CD4-positive, alpha-beta T cell treated with Interleukin-12 subunit alpha and Interleukin-12 subunit beta, for 1 hour (primary cell): ENCODE measurements at places on chromosomes 13 and 19.

GRCh38 chr13:98039964-98040363 lies 86.5 kb downstream of the IPO5 start:
- no peak for DNase-seq

DNA sequence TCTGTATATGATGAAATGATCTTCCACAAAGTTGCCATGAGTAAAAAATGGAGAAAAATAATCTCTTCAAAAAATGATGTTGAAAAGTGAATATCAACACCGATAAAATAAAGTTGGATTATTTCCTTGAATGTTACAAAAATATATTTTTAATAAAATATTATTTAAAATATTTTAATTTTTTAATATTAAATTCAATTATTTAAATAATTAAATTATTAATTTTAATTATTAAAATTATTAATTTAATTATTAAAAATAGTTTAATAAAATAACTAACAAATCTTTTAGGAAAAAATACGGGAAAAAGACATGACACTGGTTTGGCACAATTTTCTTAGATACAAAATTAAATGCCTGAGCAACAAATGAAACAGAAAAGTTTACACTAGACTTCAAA lies 21.3 kb downstream of the ZNF626 start:
- no peak for DNase-seq

GRCh38 chr19:54653181-54653809 lies 9.5 kb upstream of the LILRB4 start:
- peak; percentile 26 for DNase-seq

GRCh38 chr13:96880419-96880818 lies 113.9 kb downstream of the OXGR1 start:
- no peak for DNase-seq

DNA sequence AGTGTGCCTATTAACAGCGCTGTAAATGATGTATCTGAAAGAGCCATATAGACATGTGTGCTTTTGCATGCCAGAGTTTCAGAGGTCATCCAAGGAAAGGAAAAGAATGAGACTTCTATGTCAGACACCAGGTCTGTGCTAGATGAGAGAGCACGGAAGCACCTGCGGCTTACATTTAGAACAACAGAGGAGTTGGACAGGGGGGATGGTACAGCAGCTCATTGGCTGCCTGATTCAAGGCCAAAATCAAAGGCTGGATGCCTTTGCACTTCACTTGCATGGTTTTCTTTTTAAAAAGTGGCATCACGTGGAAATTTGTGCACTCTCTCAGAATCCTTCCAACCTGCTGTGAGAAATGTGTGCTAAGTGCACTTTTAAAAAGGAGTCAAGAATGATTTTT lies 32.8 kb upstream of the AMER2 start:
- no peak for DNase-seq

DNA sequence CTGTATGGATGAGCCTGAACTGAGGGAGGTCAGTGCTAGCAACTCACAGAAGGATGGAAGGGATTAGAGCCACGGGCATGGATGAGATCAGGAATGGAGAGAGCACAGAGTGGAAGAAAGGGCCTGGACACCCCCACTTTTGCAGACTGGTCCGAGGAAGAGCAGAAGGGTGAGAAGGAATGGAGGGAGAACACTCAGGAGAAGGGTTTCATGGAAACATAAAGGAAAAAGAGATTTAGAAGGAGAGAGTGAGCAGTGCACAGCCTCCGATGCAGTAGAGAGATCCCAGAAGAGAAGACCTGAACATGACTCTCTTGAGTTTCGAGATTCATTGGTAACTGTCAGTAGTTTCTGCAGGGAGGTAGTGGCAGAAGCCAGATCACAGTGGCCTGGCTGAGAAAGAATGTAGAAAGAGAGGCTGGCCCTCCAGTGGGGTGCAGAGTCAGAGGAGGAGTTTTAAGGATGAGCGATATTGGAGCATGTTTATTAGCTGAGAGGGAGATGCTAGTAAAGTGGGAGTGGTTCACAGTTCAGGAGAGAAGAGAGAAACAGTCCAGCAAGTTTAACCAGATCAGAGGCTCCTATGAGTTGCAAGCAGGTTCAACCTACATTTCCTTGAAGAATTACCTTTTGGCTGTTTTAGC lies 108.9 kb downstream of the ZAR1L start:
- DNase-seq = no peak

- DNase-seq = no peak
Observed at GRCh38 chr13:37187105-37187504, 81.6 kb upstream of the CSNK1A1L start.

GRCh38 chr13:26482451-26483197 lies 74.9 kb upstream of the WASF3 start:
- peak; percentile 74 for DNase-seq

GRCh38 chr13:100542826-100543156 lies 45.8 kb downstream of the GGACT start:
- DNase-seq = peak; percentile 43

DNA sequence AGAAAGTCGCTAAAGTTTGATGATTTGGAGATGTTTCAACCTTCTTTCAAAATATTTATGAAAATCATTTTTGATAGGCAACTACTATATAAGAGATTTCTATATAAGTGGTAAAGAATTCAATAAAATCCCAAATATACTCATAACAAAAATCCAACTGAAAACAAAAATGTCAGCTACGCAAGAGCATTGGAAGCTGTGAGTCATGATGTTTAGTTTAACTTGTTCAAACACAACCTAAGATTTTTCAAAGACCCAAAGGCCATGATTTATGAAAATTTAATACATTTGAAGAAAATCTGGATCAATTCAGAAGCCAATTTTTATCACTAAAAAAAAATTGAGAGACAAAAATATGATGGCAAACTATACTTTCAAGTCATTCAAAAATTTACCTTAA lies 226.6 kb downstream of the MZT1 start:
- DNase-seq = no peak

DNA sequence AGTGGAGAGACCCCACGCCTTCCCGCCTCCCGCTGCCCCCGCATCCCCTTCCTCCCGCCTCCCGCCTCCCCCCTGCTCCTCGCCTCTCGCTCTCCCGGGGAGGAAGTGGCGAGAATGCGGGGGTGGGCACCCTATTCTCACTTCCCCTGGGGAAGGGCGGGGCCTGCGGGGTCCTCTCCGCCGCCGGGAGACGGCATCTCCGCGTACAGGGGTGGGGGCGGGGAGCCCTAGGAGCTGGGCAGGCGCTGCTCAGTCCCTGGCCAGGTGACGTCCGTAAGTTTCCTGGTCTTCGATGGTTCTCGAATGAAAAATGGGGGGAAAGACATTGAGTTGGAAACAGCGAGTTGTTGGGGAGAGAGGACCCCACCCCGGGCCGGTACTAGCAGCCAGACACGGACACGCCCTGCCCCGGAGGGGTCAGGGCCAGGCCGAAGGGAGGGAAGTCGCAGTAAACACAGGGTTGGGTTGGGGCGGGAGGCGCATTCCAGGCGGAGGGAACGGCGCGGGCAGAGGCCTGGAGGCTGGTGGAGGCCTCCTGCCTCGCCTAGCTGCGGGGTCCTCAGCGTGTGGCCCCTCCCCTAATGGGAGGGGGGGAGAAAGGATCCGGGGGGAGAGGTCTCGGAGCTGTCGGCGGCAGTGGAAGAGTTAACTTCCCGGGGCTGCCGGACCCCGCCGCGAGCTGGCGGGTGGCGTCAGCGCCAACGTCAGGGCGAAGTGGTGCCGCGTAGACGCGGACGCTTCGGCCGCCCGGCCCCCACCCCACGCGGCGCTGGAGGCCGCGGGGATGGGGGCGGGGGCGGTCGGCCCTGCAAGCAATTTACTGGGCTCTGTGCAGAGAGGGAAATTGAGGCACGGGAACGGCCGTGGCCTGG lies 10.4 kb upstream of the JUND start:
- DNase-seq = peak; percentile 85

DNA sequence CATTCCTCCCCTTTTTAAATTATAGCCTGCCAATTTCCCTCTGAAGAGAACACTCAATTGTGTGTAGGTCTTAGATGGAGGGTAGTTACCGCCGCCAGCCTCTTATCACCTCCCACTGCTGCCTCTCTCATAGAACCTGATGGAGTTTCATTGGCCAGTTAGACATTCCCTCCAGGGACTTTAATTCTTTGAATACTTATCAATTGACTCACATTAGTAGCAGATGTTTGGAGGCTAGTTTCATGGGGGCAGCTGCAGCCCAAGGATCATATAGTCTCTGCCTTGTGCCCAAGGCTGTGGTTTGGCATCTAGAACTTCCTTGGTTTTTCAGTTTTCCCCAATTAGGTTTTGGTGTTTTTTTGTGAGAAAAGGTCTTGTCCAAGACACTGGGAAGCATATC lies 318.9 kb upstream of the HTR2A start:
- no peak for DNase-seq

- DNase-seq = no peak
Observed at GRCh38 chr13:32553720-32554119, 15.1 kb upstream of the N4BP2L2 start.

- no peak for DNase-seq
Observed at GRCh38 chr13:20190481-20191310, 2.0 kb downstream of the GJB2 start.

DNA sequence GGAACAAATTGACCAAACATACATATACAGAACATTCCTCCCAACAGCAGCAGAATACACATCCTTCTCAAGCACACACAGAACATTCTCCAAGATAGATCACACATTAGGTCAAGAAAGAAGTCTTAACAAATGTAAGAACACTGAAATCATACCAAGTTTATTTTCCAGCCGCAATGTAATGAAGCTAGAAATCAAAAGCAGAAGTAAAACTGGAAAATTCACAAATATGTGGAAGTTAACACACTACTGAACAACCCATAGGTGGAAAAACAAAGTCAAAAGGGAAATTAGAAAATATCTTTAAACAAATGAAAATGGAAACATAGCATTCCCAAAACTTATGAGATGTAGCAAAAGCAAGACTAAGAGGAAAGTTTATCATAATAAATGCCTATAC lies 692.6 kb downstream of the DIAPH3 start:
- DNase-seq = no peak

DNA sequence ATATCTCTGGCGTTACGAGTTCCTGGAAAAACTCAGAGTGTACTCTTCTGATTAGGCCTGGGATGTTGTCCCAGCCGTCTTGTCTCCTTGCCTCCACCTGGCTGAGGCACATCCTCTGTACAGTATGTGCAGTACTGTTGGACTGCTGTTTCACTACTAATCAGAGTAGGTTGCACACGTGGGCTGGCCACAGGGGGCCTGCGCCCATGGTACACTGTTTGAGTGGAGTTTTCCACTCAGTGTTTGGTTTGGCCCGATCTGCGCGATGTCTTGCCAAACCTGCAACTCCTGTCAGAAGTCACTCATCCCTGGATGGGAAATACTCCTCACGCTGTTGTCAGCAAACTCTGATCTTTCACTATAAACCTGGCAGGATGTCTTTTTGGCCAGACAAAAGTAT lies 189.6 kb upstream of the CSNK1A1L start:
- no peak for DNase-seq

GRCh38 chr13:112454648-112455334 lies 78.6 kb downstream of the SPACA7 start:
- no peak for DNase-seq

DNA sequence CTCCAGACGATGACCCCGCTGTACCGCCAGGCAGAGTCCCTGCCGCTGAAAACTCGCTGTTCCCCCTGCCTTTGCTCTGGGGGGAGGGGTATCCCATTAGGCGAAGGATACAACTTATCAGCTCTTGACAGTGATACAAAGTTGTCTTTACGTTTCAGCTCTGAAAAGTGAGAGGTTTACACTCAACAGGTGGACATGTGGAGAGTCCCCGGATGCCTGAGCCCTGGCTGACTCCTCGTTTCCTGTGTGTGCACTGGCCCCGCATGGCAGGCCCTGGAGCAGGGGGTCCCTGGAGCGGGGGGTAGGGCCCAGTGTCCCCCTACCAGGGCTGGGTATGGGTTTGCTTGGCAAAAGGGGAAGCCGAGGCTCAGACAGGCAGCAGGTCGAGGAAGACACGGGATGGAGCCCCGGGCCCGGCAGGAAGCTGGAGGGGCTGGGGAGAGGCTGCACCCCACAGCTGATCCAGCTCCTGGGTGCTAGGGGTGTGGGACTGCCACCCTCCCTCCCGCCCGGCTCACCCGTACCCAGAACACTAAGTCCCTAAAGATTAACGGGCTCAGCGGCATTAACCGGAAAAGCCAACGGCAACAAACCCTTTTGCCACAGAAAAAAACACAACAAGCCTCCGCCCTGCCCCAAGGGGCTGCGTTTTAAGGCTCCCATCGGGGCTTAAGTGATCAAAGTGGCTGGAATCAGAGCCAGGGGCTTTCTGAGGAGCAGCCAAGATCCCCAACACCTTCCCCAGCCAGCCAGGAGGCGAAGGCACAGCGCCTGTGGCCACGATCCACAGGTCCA lies 5.6 kb downstream of the TCF3 start:
- DNase-seq = no peak

DNA sequence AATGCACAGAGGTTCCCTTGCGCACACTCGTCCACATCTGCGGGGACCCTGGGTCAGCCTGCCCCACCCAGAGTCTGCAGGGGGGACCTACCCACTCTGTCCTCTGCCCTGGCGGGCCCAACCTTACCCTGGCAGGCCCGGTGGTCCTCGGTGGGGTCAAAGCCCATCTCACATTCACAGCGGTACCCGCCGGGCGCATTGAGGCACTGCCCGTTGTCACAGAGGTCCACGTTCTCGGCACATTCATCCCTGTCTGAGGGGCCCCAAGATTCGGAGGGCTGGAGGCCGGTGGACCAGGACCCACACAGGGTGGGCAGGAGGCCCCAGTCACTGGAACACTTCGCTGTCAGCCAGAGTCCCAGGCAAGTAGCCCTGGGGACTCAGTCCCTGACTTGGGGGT lies 38.5 kb downstream of the FBN3 start:
- DNase-seq = no peak

DNA sequence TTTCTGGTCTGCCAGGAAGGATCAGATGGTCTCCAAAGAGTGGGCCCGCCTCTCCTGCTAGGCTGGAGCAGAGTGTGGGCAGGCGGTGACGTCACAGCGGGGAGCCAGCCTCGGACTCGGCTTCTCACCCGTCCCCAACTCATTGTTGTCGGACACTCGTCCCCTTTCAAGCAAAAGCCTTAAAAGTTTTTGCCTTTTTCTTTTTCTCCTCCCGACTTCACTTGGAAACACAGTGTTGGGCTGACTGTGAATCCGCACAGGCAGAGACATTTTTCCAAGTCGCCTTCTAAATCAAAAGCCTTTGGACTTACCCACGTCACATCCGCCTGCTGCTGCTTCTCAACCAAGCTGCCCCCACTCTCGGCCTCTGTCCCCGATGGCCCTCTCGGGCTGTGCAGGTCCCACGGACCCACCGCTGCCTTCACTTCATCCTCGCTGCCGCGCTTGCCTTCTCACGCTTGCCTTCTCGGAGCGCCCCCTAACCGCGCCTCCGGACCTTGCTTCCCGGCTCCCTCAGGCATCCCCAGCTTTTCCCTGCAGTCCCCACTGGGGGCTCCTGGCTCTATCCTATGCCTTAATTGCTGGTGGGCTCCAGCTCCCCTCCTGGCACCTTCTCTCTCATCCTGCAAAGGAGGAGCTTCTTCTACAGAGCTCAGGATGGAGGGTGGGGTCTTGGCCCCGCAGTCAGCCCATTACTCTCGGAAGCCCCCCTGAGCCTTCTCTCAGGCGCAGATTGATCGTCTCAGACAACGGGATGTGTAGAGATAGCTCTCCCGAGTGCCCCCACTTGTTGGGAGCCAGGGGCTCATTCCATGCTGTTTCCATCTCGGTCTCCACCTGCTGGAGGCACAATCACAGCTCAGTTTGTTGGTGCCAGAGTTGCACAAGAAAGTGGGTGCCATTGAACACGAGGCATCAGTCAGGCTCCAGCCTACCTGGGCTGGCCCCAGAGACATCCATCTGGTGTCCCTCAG lies 3.9 kb upstream of the ZNF135 start:
- no peak for DNase-seq

GRCh38 chr19:33311326-33311682 lies 9.0 kb upstream of the CEBPA start:
- DNase-seq = no peak
